Hematopoietic multipotent progenitor cell treated with erythropoietin and hydrocortisone succinate and interleukin-3 and kit ligand, for 8 days (in vitro differentiated cells): ENCODE measurements at places on chromosomes 6 and 20.

DNA sequence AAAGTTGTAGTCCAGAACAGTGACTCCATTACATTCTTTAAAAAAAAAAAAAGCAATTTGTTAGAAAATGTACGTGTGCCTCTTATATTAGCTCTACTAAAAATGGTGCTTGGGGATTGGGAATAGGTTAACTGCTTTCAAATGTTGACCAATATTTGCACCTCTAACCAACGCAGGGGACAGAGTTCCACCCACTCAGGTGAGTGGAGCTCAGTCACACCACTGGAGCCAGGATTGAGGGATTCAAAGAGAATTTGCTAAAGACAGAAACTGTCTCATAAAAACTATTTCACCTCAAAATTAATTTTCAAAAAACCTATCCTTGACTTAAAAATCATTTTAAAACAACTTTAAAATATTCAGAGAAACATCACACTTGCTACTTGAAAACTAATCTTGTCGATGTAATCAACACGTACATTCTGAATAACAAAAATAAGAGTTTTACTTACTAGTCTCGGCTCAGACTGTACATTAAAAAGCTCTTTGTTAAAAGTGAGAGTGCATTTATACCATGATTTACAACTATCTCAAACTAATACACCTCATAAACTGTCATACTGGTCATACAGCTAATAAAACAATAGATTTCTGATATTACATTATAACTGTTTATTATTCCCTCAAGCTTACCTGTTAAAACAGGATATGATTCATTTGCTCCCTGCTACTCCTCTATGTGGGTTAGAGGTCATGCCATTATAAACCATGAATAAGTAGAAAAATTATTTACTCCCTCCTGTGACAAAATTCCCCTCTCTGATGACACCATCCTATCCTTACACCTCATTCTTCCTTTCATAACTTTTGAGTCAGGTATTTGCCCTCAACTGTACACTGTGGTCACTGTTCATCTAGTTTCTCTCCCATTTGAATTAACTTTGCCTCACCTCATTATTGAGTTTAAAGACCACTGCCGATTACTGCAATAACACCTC, 88.6 kb downstream of the PDE10A start:
- DNase-seq: no peak

- DNase-seq: no peak
Observed at GRCh38 chr6:29211488-29211887, 40.8 kb downstream of the OR2J2 start.

- no peak for DNase-seq
Observed at GRCh38 chr6:34555007-34555322, 1.2 kb downstream of the SPDEF start.

GRCh38 chr6:117137711-117138110, 127.6 kb upstream of the VGLL2 start:
- DNase-seq: no peak

GRCh38 chr6:44006123-44006871, 121.0 kb downstream of the MRPL14 start:
- peak; percentile 39 for DNase-seq

- peak; percentile 32 for DNase-seq
Observed at GRCh38 chr6:122400121-122400450, 634 bp downstream of the HSF2 start.

DNA sequence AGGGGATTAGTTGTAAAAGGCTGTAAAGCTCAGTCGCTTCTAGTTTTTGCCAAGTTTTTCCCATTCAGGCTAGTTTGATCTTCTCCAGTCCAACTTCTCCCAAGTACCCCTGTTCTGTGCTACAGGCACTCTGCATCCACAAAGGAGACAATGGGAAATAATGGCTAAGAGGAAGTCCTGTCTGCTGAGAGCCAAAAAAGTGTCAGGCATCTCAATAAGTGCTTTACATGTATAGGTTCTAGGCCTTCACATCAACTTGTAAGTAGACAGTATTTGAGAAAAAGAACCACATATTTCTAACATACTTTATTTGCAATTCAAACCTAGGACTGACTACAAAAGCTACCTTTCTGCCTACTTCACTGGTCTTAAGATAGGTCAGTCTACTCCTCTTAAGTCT, 4.9 kb downstream of the HTR1B start:
- no peak for DNase-seq

DNA sequence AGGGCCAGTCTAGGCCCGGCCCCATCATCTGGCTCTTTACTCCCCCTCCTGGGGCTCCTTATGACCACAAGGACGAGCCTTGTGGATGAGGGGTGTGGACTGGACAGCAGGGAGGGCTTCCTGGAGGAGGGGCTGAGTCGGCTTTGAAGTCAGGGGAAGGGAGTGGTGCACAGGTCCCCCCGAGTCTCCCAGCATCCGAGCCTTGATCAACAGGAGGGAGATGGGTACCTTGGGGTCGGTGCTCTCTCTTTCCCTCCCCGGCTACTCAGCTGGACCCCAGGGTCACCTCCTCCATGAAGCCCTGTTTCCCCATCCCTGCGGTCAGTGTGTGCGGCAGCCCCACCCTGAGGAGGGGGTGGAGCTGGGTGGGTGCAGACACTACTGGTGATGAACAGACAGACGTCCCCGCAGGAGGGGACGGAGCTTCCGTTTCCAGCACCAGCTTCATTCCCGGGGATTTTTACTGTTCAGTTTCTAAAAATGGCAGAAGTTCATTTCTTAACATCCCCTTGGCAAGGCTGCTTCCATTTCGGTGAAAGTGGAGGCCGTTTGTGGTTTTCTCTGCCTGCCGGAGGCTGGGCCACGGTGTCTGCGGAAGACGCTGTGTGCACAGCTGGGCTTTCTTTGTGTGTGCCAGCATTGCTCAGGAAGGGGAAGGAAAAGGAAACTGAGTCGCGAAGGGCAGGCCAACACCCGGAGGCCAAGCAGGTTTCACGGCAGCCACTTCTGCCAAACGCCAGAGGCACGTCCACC, 19.6 kb downstream of the NTSR1 start:
- DNase-seq: no peak

GRCh38 chr20:7379621-7380220, 560.5 kb downstream of the HAO1 start:
- DNase-seq: no peak

DNA sequence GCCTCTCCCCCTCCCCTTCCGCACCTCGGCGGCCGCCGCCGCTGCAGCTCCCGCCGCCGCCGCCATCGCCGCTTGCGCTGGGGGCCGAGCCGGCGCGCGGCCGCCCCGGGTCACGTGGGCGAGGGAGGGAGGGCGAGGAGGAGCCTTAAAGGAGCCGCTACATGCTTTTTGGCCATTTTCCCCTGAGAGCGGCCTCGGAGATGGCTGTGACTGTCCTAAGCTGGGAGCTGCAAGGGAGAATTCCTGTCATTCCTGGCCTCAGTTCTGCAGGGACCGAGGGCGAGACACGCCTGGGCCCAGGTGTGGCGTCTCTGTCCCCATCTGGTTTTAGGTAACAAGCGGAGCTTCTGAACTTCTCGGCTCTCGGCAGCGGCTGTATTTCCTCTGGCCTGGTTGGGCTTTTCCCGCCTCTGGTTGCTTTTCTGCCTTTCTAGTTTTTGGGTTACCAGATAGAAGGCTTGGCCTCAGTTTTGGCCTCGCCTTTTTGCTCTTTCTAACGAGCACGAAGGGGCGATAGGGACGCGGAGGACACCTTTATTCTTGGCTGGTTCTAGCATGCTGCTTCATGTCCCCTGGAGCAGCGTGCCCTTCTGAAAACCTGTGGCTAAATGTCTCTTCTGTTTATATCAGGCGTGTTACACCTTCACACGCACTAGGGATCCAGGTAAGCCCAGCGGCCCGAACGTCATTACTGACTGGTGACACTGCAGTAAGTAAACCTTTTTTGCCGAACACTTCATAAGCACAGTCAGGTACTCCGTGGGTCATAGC, at the start of gene EHMT2:
EHMT2 (minus strand) TSS at position 87 of the 771 bp plus-strand sequence; CDS start at position 66, 21 bp downstream.
- DNase-seq: peak; percentile 85

DNA sequence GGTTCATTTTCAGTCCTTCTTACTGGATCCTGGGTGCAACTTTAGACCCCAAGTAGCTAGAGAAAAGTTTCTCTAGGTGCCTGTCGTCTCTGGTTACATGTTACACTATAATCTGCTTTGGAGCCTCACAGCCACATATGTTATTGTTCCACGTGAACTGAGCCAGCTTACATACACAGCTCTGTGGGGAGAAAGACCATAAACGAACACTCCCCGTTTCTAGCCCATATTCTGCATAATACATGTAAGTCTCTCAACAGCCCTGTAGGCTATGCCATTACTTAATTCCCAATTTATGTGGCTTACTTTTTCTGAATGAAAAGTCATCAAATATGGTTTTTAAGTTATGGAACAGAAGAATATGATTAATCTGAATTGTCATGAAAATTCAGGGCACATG, 233.8 kb downstream of the BCKDHB start:
- DNase-seq: no peak

- no peak for DNase-seq
Observed at GRCh38 chr20:38407321-38407720, 27.8 kb downstream of the SNHG17 start.
